Neural cell (in vitro differentiated cells): ENCODE measurements at places on chromosomes 6 and 20. TPM values are rescaled to one million over a fixed set of nuclear protein-coding genes. Genes with fewer than 3 reads are reported as not detected.

Gene ZSCAN23
- polyA plus RNA-seq, result 14.7 and 17.4 TPM in 2 replicates

Gene OTOR
- polyA plus RNA-seq, result not detected in 2 replicates

Gene MUC21
- not detected in 2 replicates for polyA plus RNA-seq

Gene HLA-DQA2
- polyA plus RNA-seq, result not detected in 2 replicates

Gene LY6G6C
- polyA plus RNA-seq, result 0.78 and 0.88 TPM in 2 replicates

Gene TMEM217
- 0.32 TPM in 1 of 2 replicates, not detected in the other for polyA plus RNA-seq

Gene CALHM5
- 0.07 TPM in 1 of 2 replicates, not detected in the other for polyA plus RNA-seq

Gene NELFE
- polyA plus RNA-seq, result 103 and 117 TPM in 2 replicates

Gene NAA20
- polyA plus RNA-seq, result 43.9 and 48.9 TPM in 2 replicates

Gene XKR7
- polyA plus RNA-seq, result 9.6 and 12.8 TPM in 2 replicates

Gene FAM83C
- not detected in 2 replicates for polyA plus RNA-seq

Gene EYA4
- 2.6 and 2.9 TPM in 2 replicates for polyA plus RNA-seq

Gene TRIM15
- not detected in 2 replicates for polyA plus RNA-seq

Gene TSPO2
- polyA plus RNA-seq, result not detected in 2 replicates

Gene NFATC2
- polyA plus RNA-seq, result not detected in 2 replicates

Gene SGK2
- 0.81 and 5.8 TPM in 2 replicates for polyA plus RNA-seq

Gene LAMA2
- polyA plus RNA-seq, result 0.12 and 2.5 TPM in 2 replicates

Gene BMP7
- polyA plus RNA-seq, result 3.2 and 3.6 TPM in 2 replicates

Gene RIPPLY2
- 3.5 and 5.0 TPM in 2 replicates for polyA plus RNA-seq

Gene STK35
- polyA plus RNA-seq, result 8.1 and 10.8 TPM in 2 replicates

Gene CD93
- polyA plus RNA-seq, result not detected in 2 replicates

Gene HRH3
- polyA plus RNA-seq, result 1.7 and 2.8 TPM in 2 replicates

Gene BAK1
- polyA plus RNA-seq, result 15.4 and 21.9 TPM in 2 replicates

Gene HLA-DOB
- polyA plus RNA-seq, result not detected in 2 replicates

Gene SEC63
- 30.1 and 34.8 TPM in 2 replicates for polyA plus RNA-seq

Gene GJA10
- polyA plus RNA-seq, result not detected in 2 replicates

Gene BCAS4
- polyA plus RNA-seq, result 24.6 and 37.6 TPM in 2 replicates

Gene LIME1
- 65.2 and 83.6 TPM in 2 replicates for polyA plus RNA-seq

Gene MANEA
- polyA plus RNA-seq, result 5.2 and 7.9 TPM in 2 replicates

Gene TINAG
- 1.1 TPM in 1 of 2 replicates, not detected in the other for polyA plus RNA-seq

Gene CLIC5
- 0.22 TPM in 1 of 2 replicates, not detected in the other for polyA plus RNA-seq

Gene PRL
- polyA plus RNA-seq, result not detected in 2 replicates

Gene ADGB
- not detected in 2 replicates for polyA plus RNA-seq

Gene RFX6
- not detected in 2 replicates for polyA plus RNA-seq

Gene FAM184A
- 41.9 and 47.5 TPM in 2 replicates for polyA plus RNA-seq

Gene VWA7
- polyA plus RNA-seq, result 5.3 and 5.7 TPM in 2 replicates

Gene ASIP
- polyA plus RNA-seq, result not detected in 2 replicates

Gene HTR1B
- polyA plus RNA-seq, result 0.19 and 0.58 TPM in 2 replicates

Gene PHACTR3
- polyA plus RNA-seq, result 1.3 and 1.6 TPM in 2 replicates

Gene JPH2
- not detected in 2 replicates for polyA plus RNA-seq

Gene LTA
- 0.56 TPM in 1 of 2 replicates, not detected in the other for polyA plus RNA-seq

Gene SLC22A16
- not detected in 2 replicates for polyA plus RNA-seq

Gene ULBP2
- polyA plus RNA-seq, result 1.5 and 2.8 TPM in 2 replicates

Gene RAET1G
- polyA plus RNA-seq, result not detected in 2 replicates

Gene BPIFA1
- polyA plus RNA-seq, result not detected in 2 replicates

Gene APCDD1L
- polyA plus RNA-seq, result not detected in 2 replicates

Gene NTSR1
- polyA plus RNA-seq, result 0.05 and 0.22 TPM in 2 replicates

Gene OR2H1
- not detected in 2 replicates for polyA plus RNA-seq

Gene NKX2-4
- not detected in 2 replicates for polyA plus RNA-seq

Gene UST
- 6.3 and 7.5 TPM in 2 replicates for polyA plus RNA-seq

Gene NQO2
- 33.2 and 47.7 TPM in 2 replicates for polyA plus RNA-seq

Gene LAMA5
- polyA plus RNA-seq, result 21.6 and 27.2 TPM in 2 replicates

Gene ZNF165
- polyA plus RNA-seq, result 1.4 and 1.6 TPM in 2 replicates

Gene RHAG
- not detected in 2 replicates for polyA plus RNA-seq

Gene SCRT2
- polyA plus RNA-seq, result 2.5 and 3.8 TPM in 2 replicates
